Right ventricle myocardium superior (tissue), 1 donor: ENCODE measurements at places on chromosomes 3 and 15. TPM values are rescaled to one million over a fixed set of nuclear protein-coding genes. Genes with fewer than 3 reads are reported as not detected.

DNA sequence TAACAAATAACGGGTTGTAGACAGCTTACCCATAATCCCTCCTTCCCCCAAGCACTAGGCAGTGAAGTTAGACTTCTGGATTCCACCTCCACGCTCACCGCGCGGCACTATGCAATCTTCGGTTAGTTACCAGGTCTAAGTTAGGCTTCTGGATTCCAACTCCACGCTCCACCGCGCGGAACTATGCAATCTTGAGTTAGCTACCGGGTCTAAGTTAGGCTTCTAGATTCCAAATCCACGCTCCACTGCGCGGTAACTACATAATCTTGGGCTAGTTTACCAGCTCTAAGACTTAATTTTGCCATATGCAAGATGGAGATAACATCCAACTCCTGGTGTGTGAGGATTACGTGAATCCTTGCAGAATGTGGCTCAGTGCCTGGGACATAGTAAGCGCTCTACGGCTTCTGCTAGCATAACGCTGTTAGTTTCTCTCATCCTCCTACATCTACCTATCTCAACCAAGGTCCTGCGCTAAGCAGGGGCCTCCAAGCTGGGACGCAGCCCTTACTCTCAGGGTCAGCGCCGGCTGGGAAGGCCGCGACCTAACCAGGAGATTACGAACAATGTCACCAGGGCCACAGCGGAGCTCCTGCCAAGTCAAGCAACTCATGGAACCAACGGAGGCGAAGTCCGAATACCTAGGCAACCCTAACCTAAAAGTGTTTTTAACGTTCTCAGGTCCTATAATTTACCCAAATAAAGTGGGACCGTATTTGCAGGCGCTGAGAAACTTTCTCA is 497 bp upstream of the RPLP1 start:
- peak; percentile 48 for DNase-seq

GRCh38 chr15:52392008-52392687 is 96.5 kb upstream of the MYO5C start:
- no peak for DNase-seq

The RYR3 gene
- not detected for total RNA-seq

GRCh38 chr3:26437678-26438077 is 184.9 kb upstream of the LRRC3B start:
- DNase-seq: no peak

- DNase-seq: no peak
Measured at GRCh38 chr3:56375654-56376053, 92.6 kb downstream of the ERC2 start.

DNA sequence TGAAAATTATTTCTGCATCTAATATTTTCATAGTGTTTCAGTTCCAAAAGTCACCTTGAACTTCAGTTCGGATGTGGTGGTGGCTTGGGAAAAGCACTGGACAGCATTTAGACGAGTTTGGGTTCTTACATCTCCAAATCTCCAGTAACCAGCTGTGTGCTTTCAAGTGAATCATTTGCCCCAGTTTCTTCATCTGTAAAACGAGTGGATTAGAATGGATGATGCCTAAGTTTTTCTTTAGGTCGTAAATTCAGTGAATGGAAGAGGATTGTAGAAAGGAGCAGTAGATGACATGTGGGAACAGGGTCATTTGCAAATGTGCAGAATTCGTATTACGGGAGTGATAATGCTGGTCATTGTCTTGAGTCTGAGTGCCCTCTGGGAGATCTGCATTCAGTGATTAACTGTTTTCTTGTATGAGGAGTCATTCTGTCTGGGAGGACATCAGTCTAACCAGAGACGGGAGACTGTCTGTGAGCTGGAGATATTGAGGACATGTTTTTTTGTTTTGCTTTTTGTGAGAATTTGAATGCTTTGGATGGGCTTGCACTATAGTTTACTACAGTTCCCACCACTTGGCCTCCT is 641.6 kb upstream of the TBL1XR1 start:
- DNase-seq: no peak

DNA sequence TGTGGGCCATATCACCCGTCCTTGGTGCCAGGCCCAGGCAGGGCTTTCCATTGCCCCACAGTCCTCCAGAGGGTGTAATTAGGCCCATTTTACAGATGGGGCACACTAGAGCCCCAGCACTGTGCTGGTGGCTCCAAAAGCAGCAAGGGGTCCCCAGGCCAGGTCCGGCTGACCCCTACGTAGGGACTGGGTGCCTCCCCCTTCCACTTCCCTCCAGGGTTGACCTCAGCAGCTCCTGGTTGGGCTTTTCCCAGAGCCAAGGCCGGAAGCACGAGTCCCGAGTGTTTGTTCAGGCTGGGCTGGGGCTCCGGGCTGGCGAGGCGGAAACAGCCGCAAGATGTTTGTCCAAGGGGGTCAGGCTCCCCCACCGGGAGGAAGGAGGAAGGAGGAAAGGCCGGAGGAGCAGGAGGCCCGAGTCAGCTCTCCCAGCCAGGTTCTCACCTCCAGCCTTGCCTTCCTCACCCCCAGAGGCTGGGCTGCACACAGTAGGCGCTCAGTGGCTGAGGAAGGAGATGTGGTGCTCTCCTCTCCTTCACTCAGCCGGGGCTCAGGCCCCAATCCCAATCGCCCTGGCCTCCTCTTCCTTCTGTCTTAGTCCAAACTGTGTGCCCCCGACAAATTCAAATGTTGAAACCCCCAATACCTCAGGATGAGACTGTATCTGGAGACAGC is 17.1 kb upstream of the PLXND1 start:
- DNase-seq: peak; percentile 82

GRCh38 chr3:197311591-197311990 is 13.2 kb upstream of the DLG1 start:
- no peak for DNase-seq

The DCBLD2 gene
- 27.2 TPM for total RNA-seq

The AHSG gene
- total RNA-seq: not detected

- no peak for DNase-seq
Measured at GRCh38 chr3:45211466-45212094, 14.5 kb downstream of the TMEM158 start.

The TLR9 gene
- 0.32 TPM for total RNA-seq

GRCh38 chr15:62352817-62353216 is 187.7 kb upstream of the C2CD4B start:
- DNase-seq: no peak

DNA sequence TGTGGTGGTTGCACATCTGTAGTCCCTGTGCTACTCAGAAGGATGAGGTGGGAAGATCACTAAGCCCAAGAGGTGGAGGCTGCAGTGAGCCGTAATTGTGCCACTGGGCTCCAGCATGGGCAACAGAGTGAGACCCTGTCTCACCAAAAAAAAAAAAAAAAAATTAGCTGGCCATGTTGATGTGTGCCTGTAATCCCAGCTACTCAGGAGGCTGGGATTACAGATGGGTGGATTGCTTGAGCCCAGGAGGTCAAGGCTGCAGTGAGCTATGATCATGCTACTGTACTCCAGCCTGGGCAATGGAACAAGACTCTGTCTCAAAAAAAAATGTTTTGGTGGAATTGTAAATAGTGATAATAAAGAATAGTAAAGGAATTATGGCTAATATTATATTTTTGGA is 9.9 kb downstream of the ATRIP start:
- no peak for DNase-seq

- no peak for DNase-seq
Measured at GRCh38 chr3:189813647-189814240, 182.6 kb downstream of the TP63 start.

- DNase-seq: no peak
Measured at GRCh38 chr15:62464705-62465104, 299.6 kb upstream of the C2CD4B start.

GRCh38 chr3:51798411-51798963 is 19.4 kb upstream of the IQCF6 start:
- no peak for DNase-seq

GRCh38 chr3:111702996-111703985 is 108.1 kb upstream of the ZBED2 start:
- DNase-seq: no peak

DNA sequence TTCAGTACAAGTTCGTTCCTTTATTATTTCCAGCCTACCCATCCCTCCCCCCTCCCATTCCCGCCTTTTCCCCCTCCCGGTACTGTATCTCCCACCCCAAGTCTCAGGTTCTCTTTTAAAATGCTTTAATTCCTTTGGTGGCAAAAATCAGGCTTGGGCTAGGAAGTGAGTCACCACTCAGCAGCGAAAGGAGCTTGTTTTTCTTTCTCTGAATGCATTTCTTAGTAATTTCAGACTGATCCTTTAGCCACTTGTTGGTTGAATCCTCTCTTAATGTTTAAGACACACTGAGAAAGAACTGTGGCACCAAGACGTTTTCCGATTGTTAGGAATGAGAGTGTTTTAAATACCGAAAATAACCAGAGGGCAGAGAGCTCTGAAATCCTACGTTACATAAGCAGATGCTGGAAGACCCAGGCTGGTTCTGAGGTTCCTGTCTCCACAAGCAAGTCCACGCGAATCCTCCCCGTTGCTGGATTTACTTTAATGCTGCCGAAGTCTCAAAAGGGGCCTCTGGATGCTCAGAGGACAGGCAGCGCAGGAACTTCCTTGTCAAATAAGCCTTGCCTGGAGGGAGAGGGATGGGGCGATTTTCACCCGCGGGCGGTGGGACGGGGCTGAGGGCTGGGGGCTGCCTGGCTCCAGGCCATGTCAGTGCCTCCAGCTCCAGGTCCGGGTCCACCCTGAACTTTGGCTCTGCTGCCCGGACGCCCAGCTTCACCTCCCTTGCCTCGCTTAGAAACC is 854 bp upstream of the COL8A1 start:
- peak; percentile 39 for DNase-seq

DNA sequence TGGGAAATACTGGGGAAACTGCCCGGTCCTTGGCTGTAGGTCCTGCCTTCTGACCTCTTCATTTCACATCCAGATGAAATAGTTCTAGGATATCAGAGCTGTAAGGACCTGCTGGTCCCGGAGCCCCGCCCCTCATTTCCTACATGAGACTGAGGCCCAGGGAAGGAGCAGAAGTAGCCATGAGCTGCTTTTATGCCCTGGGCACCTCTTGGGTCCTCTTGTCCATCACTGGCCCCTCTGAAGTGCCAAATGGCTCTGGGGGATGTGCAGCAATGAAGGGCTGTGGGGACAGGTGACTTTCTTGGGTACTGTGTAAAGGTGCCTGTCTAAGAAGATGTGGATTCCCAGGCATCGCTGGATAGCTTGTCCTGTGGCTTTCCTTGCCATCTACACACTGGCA is 40.3 kb upstream of the ESYT3 start:
- no peak for DNase-seq

The GOLGA8J gene
- total RNA-seq: not detected

The TIMP4 gene
- total RNA-seq: 17.4 TPM

DNA sequence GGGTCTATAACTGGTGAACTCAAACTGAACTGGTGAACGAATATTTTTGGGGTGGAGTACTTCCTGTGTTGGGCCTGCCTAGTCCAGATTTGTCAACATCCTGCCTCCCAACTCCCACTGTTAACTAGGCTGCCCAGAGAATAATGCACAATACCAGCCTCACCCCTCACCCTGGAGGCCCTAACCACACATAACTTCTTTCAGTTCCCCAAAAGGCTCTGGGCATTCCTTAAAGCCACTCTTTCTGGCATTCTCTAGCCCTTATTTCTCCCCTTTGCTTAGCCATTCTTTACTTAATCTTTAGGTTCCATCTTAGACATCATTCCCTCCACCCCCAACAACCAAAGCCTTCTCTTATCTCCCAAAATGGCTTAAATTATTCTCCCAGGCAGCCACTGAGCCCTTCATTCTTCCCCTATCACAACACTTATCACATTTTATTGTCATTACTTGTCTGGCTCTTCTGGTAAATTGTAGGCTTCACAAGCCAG is 9.1 kb upstream of the SEC11A start:
- no peak for DNase-seq

GRCh38 chr3:136919799-136920580 is 37.8 kb upstream of the IL20RB start:
- DNase-seq: no peak

DNA sequence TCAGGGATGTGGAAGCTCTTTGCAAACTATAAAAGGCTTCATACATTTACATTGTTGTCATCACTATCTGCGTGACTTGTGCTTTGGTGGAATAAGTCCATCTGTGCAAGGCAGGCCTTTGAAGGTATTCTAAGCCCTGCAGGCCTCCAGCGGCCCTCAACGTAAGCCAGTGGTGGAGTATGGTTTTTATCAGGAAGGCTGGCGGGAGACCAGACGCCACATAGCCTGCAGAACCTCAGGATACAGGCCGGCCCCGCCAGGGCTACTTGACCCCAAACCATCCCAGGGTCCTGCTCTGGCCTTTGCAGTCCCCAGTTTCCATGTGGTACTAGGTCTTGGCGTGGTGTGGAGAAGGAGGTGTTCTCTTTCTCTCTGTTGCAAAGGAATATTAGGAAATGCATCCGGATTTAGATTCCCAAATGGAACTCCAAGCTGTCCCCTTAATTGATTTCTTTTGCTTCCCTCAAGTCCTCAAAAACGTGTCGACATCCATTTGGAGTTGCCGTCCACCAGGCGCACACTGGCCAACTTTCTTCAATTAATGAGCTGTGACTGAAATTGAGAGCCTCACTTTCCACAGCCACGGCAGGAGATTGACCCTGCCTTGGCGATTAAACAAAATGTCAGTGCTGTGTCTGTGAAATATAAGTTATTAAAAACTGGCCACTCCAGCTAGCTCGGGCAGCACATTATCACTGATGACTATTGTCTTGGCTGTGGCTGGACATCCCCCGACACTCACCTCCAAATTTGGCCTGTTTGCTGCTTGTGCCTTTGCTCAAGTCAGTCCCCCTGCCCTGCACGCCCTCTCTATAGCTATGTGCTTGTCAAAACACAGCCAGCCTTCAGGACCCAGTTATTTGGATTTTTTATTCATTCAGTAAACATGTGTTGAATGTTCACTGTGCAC is 239.8 kb upstream of the TLE3 start:
- DNase-seq: no peak

The SLC9C1 gene
- 1.7 TPM for total RNA-seq
